ENCODE measurements at places on chromosomes 2 and 18. TPM values are rescaled to one million over a fixed set of nuclear protein-coding genes. Genes with fewer than 3 reads are reported as not detected.

NT5C1B gene
- not detected for total RNA-seq

REG3G gene
- total RNA-seq, result not detected

CD226 gene
- 4.6 TPM for total RNA-seq

DNAJC5G gene
- not detected for total RNA-seq

PTH2R gene
- 0.09 TPM for total RNA-seq

ACMSD gene
- total RNA-seq, result not detected

LYG2 gene
- total RNA-seq, result not detected

ELOA2 gene
- not detected for total RNA-seq

CMPK2 gene
- 20.2 TPM for total RNA-seq

DNA sequence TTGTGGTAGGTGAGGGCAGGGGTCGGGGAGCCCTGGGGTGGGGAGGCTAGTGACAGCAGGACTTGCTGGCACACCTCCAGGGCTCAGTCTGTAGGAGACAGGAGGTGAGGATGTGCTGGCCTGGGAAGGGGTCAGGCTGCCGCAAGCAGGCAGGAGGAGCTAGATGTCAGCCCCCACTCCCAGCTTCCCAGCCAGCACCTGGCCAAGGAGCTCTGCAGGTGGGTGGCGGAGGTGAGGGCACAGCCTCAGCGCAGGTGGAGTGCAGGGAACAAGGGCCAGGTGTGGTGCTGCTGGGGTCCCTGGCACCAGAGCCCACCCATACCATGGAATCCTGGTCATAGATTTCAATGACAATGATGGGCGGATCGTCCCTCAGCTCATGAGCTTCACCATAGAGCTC lies 2.9 kb downstream of the OTOF start:
- no peak for DNase-seq

DNA sequence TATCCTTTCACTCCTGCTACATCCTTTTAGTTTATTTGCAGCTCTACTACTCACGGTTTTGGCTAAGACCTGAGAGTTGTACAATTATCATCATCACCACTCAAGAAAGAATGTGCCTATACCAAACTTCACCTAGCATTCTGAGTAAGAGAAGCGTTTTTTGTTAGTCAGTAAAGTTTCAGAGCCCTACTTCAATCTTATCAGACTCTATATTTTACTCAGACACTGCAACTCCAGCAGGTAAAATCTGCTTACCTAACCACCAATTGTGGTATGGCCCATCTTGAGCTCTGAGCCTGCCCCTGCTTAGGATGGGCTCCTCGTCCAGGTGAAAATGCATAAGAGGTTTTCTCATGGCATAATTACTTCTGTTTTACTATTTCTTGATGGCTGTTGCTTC lies 37.1 kb downstream of the ICOS start:
- DNase-seq, result no peak

- no peak for DNase-seq
Observed at GRCh38 chr2:69165091-69165880, 152.3 kb downstream of the ANTXR1 start.

- DNase-seq, result no peak
Observed at GRCh38 chr2:159903443-159904126, 105.6 kb upstream of the CD302 start.

GRCh38 chr2:99776906-99777646 lies 287.3 kb upstream of the REV1 start:
- no peak for DNase-seq

DNA sequence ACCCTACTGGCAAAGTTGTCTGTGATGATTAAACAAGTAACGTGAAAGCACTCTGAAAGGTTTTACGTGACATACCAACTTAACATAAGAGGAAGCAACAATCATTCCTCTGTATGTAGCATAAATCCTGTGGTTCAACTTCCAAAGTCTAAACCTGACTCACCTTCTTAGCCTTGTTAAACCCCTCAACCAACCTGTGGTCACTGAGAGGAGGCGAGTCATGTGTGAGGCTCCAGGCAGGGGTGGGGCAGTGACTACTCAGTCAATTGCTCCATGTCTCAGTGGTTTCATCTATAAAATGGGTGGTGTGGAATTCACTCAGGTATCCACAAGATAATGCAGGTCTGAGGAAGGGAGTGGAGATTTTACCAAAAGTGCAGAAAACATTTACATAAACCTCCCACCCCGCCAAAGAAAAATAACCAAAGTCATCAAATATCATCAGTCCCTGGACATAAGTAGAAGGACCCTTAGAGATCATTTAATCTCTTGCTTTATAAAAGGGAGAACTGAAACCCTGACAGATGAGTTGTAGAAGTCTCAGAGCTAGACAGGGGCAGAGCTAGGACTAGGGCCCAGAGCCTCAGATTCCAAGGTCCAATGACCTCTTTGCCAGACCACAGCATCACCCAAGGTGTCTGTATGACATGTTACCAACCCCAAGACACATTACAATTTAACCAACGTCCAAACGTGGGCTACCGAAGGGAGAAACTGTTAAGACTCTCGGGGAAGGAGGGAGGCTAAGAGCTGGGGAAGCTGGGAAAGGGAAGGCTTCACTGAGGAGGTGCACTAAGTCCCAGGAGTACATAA lies 3.7 kb upstream of the PCBP1 start:
- no peak for DNase-seq

DNA sequence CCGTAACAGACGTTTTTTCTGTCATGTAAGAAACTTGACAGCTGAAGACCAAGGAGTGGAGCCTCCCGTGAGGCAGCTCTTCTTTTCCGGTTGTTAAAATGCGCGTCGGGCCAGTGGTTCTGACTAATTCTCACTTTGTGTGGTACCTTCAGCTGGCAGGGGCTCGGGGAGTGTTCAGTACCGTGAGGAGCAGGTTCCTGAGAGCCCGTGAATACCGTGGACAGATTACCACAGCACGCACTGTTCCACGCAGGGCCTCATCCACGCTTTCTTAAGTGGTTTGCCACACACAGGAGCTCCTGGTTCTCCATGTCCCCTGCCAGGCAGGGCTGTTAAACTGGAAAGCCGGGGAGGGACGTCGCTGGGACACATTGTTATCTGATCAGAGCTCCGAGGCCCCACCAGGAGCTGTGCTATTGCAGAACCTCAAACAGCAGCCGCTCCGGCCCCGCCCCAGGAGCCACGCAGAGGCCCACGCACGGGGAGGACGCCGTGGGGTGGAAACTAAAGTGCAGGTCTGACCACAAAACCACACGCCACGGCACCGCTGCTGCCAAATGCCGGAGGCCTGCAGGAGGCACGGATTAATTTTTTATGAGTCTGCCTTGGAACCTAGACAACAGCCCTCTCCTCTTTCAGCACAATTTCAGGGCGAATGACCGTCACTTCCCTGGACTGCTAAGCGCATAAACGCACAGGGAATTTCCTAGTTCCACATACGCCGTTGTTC lies 43.3 kb downstream of the NFATC1 start:
- DNase-seq, result no peak

DNA sequence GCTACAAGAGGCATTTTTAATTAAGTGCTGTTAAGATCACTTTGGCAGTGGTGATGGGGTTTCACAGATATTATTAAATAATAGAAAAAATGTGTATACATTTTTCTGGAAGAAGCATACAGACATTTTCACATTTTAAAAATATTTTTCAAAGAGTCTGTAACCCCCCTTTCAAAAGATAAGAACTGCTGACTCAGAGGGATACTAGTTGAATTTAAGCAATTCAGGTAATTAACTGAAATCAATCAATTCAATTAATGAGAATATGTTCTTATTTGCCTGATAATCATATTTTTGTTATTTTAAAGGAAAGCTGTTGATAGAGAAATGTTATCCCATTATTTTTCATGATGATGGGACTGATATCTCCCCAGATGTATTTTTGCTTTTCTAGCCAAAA lies 41.1 kb downstream of the CPO start:
- no peak for DNase-seq

- DNase-seq, result no peak
Observed at GRCh38 chr2:234879671-234880455, 72.0 kb upstream of the SH3BP4 start.

GRCh38 chr2:120699292-120699691 lies 36.4 kb upstream of the GLI2 start:
- no peak for DNase-seq

GRCh38 chr2:214184461-214184860 lies 226.4 kb upstream of the VWC2L start:
- no peak for DNase-seq

DNA sequence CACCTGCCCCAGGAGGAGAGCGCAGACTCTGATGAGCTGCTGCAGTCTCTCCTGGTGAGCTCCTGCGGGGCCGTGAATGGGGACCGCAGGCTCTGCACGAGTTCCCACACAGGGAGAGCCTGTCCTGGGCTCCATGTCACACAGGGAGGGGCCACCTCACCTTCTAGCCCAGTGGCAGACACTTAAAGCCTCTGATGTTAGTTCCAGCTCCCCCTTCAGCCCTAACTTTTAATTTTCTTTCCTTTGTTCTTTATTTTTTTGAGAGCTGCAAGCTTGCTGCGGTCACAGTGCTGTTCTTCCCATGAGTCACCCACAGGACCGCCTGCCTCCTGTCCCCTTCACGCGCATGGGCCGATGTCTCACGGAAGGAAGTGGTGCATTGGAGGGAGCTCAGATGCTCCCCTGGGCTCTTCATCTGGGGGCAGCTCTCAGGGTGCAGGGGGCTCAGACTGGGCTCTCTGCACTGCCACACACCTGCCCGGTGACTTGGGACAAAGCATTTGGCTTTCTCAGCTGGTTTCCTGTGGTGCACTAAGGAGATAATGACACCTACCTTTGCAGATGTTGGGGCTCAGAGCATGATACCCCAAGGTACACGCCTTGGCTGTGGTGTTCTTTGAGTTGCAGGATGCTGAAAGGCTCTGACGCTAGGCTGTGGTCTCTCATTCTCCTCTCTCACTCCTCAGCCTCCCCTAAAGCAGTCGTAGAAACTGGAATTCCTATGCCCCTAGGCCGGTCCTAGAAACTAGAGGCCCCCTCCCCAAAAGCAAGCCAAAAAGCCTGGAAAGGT lies 37.2 kb upstream of the PXDN start:
- no peak for DNase-seq

- DNase-seq, result peak; percentile 87
Observed at GRCh38 chr2:230956827-230957755, 32.0 kb upstream of the GPR55 start.

DNA sequence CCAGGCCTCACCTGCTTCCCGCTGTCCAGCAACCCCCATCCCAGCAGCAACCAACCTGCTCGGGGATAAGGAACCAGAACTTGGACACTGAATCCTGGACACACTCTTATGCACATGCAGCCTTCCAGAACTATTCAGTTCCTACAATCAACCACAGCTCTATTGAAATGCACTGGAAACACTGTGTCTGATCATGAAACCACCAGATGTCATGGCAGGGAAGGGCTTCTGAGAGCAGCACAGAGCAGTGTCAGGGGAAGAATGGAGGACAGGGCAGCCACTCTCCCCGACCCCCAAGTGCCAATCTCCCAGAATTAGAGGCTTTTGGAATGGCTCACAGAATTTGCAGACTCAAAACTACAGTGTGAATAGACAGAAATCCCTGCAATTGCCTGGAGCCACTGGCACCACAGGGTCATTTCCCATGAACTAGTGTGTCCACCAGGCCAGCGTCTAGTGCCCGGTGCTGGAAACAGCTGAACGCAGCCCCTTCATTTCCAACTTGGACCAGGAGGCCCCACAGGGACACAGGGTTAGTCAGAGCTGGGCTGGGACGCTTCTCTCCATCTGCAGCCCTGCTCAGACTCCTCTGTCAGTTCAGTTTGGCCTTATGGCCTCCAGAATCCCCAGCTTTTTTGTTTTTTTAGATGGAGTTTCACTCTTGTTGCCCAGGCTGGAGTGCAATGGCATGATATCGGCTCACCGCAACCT lies 25.5 kb downstream of the MRPL35 start:
- DNase-seq, result no peak

DNA sequence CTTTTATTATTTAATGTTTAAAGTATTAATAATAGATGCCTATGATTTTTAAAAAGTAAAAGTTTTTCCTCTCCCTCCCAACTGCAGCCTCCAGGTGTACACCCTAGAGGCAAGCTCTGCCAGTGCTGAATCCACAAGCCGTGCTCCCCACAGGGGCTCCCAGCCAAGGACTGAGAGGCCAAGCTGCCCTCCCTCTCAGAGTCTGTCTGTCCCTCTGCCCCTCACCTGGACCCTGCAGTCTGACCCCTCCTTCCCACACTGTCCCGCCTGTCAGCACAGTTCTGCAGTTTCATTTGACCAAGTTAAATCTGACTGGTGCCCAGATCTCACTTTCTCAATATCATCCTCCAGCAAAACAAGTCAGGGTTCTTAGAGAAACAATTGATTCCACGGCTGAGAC lies 14.8 kb upstream of the PROC start:
- no peak for DNase-seq

DNA sequence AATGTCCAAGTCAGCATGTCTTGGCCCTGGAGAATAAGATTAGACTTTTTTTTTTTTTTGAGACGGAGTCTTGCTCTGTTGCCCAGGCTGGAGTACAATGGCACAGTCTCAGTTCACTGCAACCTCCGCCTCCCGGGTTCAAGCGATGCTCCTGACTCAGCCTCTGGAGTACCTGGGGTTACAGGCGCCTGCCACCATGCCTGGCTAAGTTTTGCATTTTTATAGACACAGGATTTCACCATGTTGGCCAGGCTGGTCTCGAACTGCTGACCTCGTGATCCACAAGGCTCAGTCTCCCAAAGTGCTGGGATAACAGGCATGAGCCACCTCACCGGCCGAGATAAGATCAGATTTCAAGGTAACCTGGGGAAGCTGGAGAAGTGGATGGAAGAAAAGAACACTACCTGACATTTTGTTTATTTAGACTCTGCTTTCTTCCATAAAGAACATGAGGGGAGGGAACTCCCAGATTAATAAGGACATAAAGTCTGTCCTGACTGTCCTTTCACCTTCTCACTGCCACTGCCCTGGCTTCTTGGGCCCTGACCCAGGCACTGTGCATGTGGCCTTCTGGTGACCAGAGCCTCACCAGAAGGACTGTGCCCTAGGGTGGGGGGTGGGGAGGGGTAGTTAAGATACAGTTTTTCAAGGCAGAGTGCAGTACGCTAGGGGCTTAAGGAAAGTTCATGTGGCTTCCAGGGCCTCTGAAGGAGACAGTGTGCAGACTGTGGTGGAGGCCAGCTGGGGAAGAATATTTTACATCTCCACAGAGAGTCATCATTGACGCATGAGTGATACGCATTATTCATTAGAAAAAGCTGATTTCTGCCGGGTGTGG lies 4.8 kb upstream of the IMPA2 start:
- DNase-seq, result no peak
